Cardiac septum (tissue), 1 donor: ENCODE measurements at places on chromosomes 16 and 17.

GRCh38 chr16:20352615-20353014 lies at the start of gene UMOD:
UMOD (minus strand) TSS chr16:20352715; CDS start chr16:20350737, 1,978 bp downstream.
- DNase-seq: no peak

DNA sequence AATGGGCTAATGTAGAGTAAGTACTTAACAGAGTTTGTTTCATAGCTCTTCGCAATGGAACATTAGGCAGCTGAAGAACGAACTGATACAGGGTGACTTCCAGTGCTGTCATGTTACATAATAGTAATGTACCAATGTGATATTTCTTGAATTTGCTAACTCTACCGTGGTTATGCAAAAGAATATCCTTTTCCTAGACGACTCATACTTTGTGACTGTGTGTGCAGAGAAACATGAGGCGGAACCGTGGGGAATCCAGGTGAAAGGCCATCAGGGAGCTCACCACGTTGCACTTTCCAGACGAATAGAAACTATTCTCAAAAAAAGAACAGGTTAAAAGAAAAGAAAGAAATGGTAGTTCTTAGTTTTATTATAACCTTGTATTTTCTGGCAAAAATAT lies 13.2 kb downstream of the NOB1 start:
- no peak for DNase-seq

- DNase-seq: no peak
Measured at GRCh38 chr16:27967169-27967568, 96.3 kb downstream of the GSG1L start.

GRCh38 chr16:67431775-67432505 lies 1.0 kb downstream of the HSD11B2 start:
- no peak for DNase-seq

GRCh38 chr17:42852351-42852750 lies 1.4 kb downstream of the AOC3 start:
- DNase-seq: no peak

GRCh38 chr16:77775911-77776909 lies 12.2 kb upstream of the VAT1L start:
- DNase-seq: no peak

- no peak for DNase-seq
Measured at GRCh38 chr16:15993946-15994665, 44.7 kb downstream of the ABCC1 start.

DNA sequence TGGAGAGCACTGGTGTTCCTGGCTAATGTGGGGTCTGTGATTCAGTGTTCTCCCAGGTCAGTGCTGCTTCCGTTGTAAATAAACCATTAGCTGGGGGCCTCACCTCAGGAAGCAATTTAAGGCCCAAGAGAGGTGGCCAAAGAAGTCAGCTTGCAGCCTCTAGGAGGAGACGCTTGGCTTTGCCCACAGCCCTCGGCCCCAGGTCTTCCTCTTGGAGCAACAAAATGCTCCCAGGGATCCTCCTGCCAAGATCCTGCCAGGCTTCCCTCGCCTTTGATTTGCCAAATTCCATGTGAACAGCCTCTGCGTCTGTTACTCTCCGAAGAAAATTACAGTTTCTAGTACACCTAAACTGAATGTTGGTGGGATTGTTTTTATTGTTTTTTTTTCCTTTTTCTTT lies 62.4 kb upstream of the TBX2 start:
- no peak for DNase-seq

- no peak for DNase-seq
Measured at GRCh38 chr17:76917829-76918228, 49.6 kb downstream of the MGAT5B start.

DNA sequence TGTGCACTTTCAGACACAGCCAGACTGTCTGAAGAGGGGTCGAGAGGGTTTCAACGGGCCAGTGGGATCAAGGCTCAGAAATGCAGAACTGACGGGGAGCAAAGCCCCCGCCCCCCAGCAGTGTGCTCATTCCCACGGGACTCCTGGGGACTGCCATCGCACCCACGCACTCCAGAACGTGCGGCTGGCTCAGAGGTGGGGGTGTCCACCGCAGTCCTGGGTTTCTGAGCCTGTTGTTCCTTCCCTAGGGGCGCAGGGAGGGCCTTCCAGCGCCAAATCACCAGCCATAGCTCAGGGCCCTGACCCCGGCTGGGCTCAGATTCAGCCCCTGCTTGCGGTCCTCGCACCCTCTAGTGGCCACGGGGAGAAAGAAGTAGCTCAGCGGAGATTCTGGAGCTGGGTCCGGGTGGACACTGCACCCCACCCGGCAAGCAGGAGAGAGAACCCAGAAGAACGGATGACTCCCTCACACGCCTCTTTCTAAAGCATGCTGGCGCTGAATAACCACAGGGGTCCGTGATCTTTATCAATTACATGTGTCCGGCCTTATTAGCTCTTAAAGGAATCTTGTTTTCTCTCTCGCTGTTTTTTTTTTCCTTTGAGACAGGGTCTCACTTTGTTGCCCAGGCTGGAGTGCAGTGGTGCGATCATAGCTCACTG lies 45.0 kb upstream of the USP7 start:
- DNase-seq: peak; percentile 84

- no peak for DNase-seq
Measured at GRCh38 chr16:818592-818991, 18.1 kb upstream of the GNG13 start.

DNA sequence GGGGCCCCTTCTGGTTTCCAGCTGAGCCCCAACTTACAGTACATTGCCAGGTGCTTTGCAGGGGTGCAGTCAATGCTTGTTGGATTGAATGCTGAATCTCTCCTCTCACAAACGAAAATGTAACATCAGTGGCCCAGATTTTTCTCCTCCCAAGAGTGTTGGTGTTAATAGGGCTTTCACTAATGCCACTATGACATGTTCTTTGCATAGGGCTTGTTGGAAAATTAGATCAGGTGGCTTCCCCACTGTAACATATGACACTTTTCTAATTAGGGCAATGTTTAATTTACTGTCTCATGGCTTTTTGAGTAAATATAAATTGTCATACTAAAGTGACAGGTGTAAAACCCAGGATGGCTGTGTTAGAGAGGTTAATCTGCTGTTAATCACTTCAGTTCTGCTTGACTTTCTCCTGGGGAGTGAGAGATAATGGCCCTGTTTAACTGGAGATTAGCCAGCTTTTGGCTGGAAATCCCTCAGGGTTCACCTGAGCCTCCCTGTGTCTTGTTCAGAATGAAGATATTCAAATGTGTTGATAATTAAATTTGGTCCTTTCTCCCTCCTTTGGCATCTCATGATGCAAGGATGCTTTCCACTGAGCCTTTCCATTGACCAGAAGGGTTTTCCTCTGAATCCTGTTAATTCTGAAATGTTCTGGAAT lies 502.3 kb downstream of the RBFOX1 start:
- no peak for DNase-seq

DNA sequence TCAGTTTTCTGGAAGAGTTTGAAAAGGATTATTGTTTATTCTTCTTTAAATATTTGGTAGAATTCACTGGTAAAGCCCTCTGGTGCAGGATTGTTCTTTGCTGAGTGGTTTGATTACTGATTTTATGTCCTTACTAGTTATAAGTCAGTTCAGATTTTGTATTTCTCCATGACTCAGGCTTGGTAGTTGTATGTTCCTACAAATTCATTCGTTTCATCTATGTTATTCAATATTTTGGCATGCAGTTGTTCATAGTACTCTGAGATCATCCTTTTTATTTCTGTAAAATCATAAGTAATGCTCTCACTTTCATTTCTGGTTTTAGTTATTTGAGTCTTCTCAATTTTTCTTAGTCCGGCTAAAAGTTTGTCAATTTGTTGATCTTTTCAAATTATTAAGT lies 58.1 kb upstream of the CRYM start:
- no peak for DNase-seq

GRCh38 chr17:12896180-12896785 lies 107.0 kb downstream of the ARHGAP44 start:
- DNase-seq: no peak

- peak; percentile 65 for DNase-seq
Measured at GRCh38 chr17:31815212-31815730, 43.8 kb downstream of the COPRS start.

DNA sequence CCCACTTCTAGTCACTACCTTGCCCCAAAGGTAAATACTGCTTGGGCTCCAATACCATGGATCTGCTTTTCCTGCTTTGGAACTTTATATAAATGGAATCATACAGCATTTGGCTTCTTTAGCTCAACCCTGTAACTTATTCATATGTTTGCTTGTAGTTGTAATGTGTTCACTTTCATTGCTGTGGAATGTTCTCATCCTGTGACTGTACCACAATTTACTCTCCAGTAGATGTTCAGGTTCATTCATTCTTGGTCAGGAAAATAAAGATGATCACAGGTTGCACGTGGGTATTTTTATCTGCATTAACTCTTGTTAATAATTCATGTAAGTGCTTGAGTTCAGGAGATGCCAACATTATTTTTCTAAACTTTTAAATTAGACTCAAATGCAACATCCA lies 6.7 kb upstream of the BEAN1 start:
- DNase-seq: no peak

DNA sequence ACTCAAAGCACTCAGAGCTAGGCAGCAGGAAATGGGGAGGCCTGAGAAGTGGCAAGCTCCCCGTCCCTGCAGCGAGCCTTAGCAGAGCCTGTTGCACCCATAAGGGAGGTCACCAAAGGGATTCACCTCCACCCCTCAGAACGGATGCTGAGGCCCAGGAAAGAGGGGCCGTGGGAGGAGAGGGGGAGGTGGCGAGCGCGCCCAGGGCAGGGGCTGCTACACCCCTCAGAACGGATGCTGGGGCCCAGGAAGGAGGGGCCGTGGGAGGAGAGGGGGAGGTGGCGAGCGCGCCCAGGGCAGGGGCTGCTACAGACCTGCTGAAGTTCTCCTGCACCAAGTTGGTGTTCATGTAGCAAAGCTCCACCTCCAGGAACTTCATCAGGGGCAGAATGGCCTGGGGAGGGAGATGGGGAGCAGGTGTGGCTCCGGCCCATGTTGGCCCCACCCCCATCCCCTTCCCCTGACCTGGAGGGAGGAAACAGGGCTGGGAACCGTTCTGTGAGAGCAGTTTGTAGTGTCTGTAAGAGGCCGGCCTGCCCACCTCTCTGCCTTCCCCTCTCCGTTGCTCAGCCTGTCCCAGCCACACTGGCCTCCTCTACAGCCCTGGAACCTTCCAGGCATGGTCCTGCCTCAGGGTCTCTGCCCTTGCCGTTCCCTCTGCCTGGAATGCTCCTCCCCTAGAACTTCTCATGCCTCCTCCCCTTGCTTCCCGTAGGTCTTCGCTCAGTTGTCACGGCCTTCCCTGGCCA lies 11.4 kb downstream of the UNC13D start:
- DNase-seq: no peak

GRCh38 chr17:80760511-80760911 lies 215.9 kb downstream of the RPTOR start:
- DNase-seq: no peak

DNA sequence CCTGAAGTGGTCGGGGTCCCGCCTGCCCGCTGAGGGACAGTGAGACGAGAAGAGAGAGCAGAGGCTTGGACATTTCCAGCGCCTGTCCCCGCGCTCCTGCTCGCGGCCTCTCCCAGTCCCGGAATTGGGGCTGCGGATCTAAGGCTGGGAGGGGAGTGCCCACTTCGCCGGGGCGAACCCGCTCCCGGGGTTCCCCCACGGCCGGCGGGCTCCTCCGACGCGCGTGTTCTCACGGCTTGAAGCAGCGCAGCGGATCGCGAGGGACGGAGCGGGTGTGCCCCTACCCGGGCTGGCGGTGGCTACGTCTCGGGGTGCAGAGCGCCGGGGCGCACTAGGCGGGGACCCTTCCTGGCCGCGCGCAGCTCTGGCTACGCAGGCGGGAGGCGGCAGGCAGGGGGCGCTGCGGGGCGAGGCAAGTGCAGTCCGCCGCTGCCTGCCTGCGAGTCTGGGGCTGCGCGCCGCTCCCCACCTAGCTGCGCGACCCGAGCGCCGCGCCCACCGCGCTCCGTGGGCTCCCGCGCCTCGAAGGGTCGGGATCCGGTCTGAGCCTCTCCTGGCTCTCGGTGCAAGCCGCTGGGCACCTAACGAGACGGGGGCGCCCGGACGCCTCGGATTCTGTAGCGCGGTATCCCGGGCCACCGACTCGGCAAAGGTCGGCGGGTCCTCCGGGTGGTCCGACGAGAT lies 1.2 kb downstream of the NGFR start:
- DNase-seq: peak; percentile 86

GRCh38 chr17:83041305-83041704 lies 38.1 kb upstream of the METRNL start:
- no peak for DNase-seq

GRCh38 chr17:27659683-27660082 lies 28.7 kb downstream of the LGALS9 start:
- DNase-seq: no peak

DNA sequence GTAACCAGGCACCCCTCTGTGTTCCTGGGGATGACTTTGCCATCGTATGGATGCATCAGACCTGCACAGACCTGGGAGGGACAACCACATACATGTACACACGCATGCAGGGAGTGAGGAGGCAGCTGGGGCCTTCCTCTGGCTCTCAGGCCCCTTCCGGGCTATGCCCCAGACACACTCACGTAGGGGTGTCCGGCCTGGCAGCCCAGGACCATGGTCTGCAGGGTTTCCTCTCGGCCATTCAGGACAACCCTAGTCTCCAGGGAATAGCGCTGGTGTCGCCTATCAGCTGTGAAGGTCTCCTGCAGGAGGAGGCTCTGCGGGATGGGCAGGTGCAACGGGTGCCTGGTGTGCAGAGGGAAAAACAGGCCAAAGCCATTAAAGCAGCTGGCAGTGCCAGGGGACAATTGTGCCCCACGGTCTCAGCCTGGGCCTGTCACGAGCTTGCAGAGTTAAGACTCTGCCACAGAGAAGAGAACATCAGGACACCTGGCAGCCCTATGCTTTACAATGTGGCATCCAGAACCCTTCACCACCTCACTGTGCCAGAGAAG lies 101.4 kb downstream of the RMI2 start:
- no peak for DNase-seq

DNA sequence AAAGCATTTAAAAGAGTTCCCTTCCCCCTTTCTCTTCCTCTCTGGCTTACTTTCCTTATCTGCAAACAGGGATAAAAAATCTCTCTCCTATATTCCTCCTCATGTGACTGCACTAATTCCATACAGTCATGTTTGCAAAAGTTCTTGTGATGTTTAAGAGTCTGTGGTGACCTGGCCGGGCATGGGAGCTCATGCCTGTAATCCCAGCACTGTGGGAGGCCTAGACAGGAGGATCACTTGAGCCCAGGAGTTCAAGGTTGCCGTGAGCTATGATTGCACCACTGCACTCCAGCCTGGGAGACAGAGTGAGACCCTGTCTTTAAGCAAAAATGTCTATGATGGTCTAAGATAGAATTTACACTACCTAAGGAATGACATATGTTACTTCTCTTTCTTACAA lies 19.6 kb downstream of the NOG start:
- DNase-seq: no peak

- no peak for DNase-seq
Measured at GRCh38 chr16:66335704-66336329, 30.7 kb upstream of the CDH5 start.

- DNase-seq: no peak
Measured at GRCh38 chr16:61945511-61945910, 90.7 kb downstream of the CDH8 start.
